ENCODE measurements at places on chromosomes 7 and 10. TPM values are rescaled to one million over a fixed set of nuclear protein-coding genes. Genes with fewer than 3 reads are reported as not detected.

Gene METTL27
- 0.70 TPM for total RNA-seq

Gene LRRN3
- 0.05 TPM for total RNA-seq

Gene CTTNBP2
- total RNA-seq: 0.34 TPM

Gene AGR2
- total RNA-seq: 0.51 TPM

Data from dermis blood vessel endothelial cell (primary cell).